Activated gamma-delta T cell (primary cell): ENCODE measurements at places on chromosomes 1 and 21.
A peak's percentile ranks its signal among the peaks of the same experiment; 100 is the strongest.

GRCh38 chr21:41328660-41329607, 12.3 kb downstream of the FAM3B start:
- no peak for DNase-seq

DNA sequence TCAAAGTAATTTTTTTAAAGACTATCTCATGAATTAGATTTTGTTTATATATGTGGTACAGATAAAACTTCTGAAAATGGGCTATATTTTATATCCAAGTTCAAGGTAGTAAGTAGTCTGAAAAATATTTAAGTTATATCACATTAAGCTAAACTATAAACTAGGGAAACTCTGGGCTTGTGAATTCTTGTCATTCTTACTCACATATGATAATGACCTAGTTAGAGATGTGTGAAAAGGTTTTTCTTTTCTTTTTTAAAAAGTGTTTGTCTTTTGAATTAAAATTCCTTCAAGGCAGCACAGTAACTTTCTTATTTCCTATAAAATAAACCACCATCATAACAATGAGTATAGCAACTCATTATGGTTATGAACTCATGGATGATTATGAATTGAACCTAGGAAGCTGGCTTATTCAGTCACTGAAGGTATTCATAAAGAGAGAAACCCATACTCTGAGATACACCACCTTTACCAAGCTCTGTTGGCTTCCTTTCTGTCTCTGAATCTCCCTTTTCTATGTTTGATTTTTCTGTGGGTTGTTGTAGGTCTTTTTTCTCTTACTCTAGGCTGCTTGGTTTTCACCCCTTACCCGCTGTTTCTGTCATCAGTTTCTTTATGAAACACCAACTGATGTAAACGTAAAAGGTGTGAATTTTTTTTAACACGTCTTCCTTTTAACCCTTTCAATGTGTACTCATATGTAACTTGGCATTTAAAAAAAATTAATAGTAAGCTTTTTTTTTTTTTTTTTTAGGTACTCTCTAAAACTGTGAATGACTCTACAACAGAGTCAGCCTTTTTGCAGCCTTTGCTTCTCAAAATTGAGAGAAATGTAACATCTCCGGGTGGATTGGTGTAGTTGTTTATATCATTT, 25.2 kb downstream of the IL12RB2 start:
- no peak for DNase-seq

DNA sequence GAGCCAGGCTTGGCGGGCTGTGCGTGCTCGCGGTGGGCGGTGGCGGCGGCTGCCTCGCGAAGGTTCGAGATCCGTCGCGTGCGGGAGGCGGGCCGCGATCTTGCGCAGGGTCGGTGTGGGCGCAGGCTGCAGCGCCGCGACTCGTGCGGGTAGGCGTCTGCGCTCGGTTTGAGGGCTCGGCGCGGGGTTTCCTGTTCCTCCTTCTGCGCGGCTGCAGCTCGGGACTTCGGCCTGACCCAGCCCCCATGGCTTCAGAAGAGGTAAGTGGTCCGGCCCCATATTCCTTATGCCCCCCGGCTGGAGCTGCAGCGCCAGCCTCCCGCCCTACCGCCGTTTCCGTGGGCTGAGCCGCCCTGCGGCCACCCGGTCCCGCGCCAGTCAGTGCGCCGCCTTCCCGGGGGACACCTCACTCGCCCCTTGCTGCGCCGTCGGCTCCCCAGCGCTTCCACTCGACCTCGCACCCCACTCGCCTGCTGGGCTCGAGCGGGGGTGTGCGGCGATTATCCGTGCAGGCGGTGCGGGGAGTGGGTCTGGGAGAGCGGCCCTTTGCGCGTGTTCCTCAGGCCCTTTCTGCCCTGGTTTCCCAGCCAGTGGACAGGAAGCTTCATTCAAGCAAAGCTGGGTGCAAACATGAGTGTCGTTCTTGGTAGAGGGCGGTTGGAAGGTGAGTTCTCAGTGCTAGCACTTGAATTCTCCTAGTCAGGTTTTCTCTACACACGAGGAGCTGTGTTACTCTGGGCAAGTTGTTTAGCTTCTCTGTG, at the start of gene CACYBP:
Gene CACYBP, plus strand, starts transcription at position 12 of the 761 bp plus-strand sequence. Its CDS starts 234 bp downstream, at position 246.
- DNase-seq: peak; percentile 56

- DNase-seq: no peak
Measured at GRCh38 chr21:20215959-20216358, 782.2 kb upstream of the NCAM2 start.

DNA sequence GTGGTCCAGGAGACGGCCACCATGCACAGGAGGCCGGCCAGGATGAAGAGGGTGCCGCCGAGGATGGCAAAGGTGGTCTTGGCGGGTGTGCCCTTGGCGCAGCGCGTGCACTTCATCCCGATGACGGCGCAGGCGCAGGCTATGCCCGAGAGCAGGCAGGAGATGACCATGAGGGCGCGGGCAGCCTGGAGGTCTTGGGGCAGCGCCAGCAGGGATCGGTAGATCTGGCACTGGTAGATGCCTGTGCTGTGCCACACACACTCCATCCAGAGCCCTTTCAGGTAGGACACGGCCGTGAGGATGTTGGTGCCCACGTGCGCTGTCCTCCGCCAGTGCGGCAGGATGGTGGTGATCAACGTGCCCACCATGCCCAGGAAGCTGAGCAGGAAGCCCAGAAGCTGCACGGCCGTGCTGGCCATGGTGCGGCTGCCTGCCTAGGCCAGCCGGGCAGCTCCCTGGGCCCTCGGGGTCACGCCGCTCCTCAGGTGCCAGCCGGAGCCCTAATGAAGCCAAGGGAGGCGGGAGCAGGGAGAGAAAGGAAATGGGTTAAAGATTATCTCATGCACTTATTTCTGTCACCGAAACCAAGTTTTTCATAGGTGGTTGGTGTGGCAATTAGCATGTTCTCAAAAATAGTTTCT, 18.5 kb downstream of the CLDN14 start:
- DNase-seq: no peak

DNA sequence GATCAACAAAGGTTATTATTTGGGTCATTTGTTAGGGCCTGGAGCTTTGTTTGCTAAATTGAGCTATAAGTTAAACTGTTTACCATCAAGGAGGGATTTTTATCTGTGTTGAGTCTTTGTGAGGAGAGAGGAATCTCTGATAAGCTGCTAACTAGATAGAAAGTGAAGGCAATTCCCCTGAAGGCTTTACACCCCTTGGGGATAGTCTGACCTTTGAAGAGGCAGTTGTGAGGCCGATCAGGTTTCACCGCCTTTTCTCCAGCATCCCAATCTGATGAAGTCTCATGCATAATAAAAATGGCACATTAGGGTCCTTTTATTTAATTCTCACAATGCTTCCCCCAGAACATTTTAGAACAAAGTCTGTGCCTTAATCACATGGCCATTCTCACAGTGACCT, 21.8 kb downstream of the C1orf21 start:
- no peak for DNase-seq

- DNase-seq: no peak
Measured at GRCh38 chr1:161420763-161421455, 53.2 kb upstream of the CFAP126 start.

DNA sequence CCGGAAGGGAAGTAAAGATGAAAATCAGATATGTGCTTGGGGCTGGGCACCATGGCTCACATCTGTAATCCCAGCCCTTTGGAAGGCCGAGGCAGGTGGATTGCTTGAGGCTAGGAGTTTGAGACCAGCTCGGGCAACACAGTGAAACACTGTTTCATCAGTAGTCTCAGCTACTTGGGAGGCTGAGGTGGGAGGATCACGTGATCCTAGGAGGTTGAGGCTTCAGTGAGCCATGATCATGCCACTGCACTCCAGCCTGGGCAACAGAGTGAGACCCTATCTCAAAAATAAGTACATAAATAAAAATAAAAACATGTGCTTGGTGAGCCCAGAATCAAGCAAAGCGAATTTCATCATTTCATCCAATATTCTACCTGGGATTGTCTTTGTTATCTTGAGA, 23.3 kb upstream of the PCP4 start:
- DNase-seq: no peak

DNA sequence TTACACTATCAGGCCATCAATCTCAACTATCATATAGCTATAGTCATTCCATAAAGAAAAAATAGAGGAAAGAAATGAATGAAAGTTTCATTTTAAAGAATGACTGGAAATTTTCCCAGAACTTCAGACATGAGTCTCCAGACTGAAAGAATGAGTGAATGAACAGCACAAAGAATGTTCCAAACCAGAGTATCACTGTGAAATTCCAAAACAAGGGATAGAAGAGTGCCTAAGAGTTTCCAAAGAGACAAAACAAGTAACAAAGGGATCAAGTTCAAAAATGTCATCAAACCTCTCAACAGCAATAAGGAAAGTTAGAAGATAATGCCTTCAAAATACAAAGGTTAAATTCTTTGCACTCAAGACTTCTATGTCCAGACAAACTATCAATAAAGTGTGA, 114.9 kb downstream of the DENND1B start:
- DNase-seq: no peak

DNA sequence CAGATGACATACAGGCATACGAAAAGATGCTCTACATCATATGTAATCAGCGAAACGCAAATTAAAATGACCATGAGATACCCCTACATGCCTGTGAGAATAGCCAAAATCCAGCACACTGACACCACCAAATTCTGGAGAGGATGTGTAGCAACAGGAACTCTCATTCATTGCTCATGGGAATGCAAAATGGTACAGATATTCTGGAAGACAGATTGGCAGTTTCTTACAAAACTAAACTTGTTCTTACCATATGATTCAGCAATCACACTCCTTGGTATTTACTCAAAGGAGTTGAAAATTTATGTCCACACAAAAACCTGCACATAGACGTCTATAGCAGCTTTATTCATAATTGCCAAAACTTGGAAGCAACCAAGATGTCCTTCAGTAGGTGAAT, 52.6 kb downstream of the TM2D1 start:
- no peak for DNase-seq

DNA sequence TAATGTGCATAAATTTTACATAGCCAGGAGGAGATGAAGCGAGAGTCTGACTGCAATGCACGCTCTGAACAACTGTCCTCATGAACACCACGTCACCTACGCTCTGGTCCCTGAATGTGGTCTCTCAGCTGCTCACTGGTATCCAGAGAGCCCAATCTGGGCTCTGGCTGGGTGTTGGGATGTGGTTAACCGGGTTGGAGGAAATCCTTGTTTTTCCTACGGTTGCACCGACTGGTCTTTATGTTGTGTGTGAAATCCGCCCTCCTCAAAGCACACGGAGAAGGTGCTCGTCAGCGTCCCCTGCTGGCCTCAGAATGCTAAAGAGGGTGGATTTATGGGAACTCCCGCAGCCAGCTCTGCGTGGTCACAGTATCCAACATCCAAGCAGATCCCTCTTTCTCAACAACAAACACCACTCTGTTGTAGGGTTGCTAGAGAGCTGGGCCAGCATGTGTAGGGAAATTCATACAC, 51.8 kb upstream of the FAM89A start:
- DNase-seq: no peak

DNA sequence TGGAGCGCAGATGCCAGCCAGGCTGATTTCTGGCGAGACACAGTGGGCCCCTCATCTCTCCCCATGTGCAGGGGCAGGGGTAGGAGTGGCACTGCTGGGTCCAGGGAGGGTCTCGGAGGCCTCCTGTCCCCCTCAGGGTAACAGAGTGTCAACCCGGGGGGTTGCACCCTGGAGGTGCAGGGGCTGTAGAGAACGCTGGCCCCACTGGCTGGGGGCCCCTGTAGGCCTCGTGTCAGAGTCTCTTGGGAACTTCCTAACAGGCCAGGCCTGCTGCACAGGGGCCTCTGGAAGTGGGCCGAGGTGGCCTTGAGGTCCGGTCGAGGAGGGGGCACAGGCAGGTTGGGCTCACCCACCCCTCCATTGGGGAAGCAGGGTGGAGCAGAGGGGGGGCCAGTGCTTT, 38.9 kb upstream of the AJAP1 start:
- DNase-seq: no peak

- DNase-seq: no peak
Measured at GRCh38 chr1:50976111-50976889, 6.3 kb downstream of the CDKN2C start.

GRCh38 chr1:159924025-159924790, 1.1 kb downstream of the TAGLN2 start:
- DNase-seq: peak; percentile 70

DNA sequence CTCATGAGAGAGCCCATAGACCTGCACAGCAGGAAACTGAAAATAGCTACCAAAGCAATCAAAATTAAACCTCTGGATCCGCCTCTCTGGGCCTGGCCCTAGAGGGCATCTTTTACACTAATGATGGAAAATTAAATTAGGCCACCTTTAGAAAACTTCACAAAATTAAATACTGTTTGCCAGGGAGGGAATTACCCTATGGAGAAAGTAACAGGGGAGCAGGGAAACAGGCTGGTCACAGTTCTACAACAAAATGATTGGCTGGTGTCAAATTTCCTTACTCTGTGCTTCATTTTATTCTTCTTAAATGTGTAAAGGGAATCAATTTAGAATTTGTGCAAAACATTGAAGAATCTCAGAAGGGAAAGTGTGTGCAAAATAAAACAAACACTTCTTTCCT, 62.4 kb downstream of the SPATA46 start:
- no peak for DNase-seq

GRCh38 chr1:91650764-91651163, 150.1 kb downstream of the CDC7 start:
- no peak for DNase-seq

DNA sequence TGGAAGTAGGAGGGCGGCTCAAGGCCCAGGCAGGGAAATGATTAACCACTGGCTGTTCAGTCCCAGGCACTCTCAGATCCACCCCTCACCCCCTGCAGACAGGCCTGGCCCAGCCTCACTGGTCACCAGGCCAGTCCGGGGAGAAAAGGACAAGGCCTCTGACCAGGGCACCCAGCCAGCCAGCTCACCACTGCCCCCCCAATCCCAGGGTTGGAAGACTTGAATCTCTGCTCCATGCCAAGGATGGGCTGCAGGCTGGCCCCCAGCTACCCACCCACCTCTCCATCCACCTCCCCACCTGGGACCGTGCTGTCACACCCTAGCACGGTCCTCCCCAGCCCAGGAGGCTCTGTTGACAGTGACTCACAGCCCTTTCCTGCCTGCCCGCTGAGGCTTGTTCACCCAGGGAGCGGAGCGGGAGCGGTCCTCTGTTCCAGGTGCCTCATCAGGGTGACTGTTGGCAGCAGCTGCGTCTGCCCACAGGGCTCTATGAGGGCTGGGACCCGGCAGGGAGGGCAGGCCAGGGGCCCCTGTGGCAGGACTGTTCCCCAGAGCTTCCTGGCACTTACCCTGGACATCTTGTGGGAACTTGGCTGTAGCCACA, 2.2 kb downstream of the LAD1 start:
- DNase-seq: no peak

DNA sequence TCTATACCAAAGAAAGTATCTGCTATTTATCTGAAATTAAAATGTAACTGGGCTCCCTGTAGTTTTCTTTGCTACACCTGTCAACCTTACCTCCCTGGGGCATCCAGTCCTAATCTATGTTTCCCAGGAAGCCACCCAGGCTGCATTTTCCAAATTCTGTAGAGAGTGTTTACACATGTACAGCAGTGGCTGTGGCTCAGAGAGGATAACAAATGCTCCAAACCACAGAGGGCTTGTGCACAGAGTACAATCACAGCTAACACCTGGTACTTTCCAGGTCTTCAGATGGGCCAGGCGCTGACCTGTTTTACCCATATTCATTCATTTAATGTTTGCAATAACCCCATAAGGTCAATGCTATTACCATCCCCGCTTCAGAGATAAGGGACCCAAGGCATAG, 146.5 kb upstream of the TNR start:
- no peak for DNase-seq
